ENCODE measurements at places on chromosomes 7 and 10.

DNA sequence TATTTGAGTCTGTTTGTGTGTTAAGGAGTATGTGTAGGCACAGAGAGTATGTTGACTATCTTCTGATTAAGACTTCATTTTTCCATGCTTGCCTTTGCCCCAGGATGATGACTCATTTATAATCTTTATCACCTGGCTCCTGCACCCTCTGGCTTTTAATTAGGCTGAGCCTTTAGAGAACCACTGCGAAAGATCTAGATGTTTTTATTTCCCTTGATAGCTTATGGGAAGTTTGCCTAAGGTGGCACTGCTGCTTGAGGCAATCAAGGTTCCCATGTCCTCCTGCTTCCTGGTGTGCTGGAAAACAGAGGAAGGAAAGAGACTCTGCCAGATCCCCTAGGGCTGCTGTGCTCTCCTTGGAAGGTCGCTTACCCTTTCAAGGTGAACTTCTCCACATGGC, 114.6 kb downstream of the ARL4A start:
- no peak for DNase-seq

GRCh38 chr10:133251388-133252222, 13.9 kb downstream of the VENTX start:
- DNase-seq: no peak

DNA sequence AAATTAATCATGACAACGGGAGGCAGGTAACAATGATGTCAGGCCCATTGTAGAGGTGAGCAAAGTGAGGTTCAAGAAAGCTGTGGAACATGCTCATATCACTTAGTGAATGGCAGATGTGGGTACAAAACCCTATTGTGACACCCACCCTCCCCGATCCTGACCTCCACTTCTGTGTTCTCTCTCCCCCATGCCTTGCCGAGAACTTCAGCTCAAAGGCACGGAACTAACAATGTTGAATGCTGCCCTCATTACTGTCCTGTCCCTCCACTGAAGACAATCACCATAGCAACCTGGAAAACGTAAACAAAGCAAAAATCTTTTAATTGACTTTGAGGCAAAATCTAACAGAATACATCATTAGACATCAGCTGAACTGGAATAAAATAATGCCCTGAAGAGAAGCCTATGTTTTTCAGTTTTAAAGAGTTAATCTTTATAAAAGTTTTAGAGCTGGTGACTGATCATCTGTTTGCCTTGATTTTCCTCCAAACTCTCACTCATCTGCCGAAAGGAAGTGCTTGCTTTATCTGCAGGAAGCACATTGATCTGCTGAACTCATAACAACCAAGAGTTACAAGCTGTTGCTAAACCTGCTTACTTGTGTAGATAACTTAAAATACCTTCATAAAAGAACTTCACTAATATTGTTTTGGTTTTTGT, 133.6 kb downstream of the CUBN start:
- no peak for DNase-seq

GRCh38 chr10:97300980-97301379, 8.5 kb upstream of the ARHGAP19 start:
- DNase-seq: no peak

DNA sequence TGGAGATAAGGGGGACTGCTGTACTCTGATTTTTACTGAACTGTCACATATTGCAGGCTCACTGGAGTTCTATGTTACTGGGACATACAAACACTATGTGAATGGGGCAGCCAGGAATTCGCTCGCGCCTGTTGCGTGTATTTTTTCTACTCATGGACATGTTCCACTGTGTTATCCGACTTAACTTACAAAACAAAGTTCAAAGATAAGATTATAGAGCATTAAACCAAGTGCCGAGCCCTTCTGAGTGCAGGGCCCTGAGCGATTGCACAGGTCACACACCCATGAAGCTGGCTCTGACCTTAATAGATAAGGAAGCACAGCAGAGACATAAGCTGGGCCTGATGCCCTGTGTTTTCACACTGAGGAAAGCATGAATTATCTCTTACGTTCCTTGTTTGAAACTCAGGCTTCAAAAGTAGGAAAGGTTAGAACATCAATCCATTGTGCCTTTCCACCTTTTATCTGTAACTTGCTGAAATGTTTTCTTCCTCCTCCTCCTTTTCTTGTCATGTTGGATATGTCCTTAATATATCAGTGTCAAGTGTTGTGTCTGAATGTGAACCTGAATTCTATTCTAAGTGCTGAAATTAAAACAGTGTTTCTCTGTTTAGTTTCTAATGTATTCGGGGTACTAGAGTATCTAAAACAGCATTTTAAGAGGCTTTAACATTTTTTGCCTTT, 273.8 kb downstream of the AUTS2 start:
- DNase-seq: no peak

- no peak for DNase-seq
Observed at GRCh38 chr10:78800535-78801320, 268.0 kb upstream of the ZMIZ1 start.
